ENCODE measurements at places on chromosomes 1 and 21.

- DNase-seq: no peak
These were observed 509.3 kb upstream of the LRRC7 start for GRCh38 chr1:69058454-69058853.

- no peak for DNase-seq
These were observed 3.9 kb upstream of the LEFTY2 start for GRCh38 chr1:225944951-225945350.

DNA sequence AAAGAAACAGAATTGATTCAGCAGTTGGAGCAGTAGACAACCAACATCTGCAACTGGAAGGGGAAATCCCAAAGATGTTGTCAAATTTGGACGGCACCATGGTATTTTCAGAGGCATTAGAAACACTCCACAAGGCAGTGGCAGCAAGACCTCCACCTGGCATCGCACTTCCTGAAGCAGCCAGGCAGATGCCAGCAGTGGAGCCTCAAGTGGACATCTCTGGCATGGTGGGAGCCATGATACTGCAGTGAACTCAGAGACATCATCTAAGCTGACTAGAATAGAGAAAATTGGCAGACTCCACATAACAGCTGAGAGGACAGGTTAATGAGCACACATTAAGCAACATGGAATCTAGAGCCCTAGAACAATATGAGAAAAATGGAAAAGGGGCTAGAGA, 33.9 kb upstream of the RGS8 start:
- no peak for DNase-seq

GRCh38 chr1:165949335-165950130, 122.1 kb downstream of the UCK2 start:
- no peak for DNase-seq

GRCh38 chr1:72006092-72006491, 276.2 kb downstream of the NEGR1 start:
- no peak for DNase-seq

DNA sequence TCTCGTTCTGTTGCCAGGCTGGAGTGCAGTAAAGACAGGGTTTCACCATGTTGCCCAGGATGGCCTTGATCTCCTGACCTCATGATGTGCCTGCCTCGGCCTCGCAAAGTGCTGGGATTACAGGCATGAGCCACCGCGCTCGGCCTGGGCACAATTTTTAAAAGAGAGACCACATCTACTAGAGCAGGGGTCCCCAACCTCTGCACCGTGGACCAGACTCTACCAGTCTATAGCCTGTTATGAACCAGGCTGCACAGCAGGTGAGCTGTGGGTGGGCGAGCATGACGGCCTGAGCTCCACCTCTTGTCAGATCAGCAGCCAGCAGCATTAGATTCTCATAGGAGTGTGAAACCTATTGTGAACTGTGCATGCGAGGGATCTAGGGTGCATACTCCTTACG, 20.8 kb downstream of the TNNT2 start:
- DNase-seq: no peak

DNA sequence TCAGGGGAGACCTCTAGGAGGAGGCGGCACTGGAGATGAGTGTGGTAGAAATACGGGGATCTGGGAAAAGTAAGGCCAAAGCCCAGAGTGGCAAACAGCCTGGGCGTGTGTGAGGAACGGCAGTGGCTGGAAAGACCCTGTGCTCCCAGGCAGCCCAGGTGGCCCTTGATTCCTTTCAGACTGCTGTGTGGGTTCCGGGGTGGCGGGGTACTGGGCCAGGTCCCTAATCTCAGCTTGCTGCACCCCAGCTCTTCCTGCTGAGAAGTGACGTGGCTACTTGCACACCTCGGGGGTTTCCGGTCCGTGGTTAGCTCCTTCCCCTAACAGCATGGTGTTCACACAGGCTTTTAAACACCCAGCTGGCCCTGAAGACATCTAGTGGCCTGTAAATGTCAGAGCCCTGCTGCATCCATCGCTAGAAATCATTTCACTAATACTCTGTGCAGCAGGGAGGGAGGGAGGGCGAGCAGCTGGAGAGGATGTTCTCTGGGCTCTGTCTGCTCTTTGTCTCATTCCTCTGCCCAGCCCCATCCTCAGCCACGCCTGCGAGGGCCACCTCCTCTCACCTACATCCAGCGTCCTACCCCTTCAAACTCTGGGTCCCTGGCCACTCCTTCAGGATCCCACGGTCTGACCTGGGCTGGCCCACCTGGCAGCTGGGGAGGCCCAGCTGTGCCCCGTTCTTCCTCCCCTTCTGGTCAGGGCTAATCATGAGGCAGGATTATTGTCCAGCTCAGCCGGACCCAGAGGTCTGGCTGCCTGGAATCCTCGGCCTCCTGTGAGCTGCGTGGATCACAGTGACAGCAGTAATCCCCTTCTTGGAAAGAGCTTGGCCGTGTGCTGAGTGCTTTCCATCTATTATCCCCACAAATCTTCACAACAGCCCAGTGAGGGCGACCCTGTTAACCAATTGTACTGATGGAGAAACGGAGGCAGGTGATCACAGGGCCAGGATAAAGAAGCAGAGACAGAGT, 7.2 kb downstream of the ZDHHC18 start:
- DNase-seq: peak; percentile 63

- no peak for DNase-seq
These were observed 469.6 kb downstream of the DPYD start for GRCh38 chr1:97451046-97451826.

DNA sequence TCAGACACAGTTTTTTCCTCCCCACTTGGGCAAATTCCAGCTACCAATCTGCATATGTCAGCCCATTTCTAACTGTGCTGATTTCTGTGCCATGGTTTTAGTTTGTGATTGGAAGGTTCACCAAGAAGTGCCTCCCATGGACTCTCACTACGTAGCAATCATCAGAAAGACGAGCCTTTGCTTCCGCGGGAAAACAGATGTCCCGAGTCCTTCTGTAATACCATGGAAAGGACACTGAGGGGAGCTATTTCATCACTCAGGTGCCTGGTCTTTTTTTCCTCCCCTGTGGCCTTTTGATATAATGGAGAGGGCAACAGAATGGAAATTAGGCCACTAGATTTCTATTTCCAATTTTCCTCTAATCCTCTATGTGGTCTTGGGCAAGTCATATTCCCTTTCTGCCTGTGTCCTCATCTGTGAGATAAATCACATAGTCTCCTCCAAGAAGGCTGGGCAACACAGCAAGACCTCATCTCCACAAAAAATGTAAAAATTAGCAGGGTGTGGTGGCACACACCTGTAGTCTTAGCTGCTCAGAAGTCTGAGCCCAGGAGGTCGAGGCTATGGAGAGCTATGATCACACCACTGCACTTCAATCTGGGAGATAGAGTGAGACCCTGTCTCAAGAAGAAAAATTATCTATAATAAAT, 24.8 kb downstream of the LEMD1 start:
- no peak for DNase-seq

- DNase-seq: no peak
These were observed 86.6 kb downstream of the PTBP2 start for GRCh38 chr1:96808191-96808590.

DNA sequence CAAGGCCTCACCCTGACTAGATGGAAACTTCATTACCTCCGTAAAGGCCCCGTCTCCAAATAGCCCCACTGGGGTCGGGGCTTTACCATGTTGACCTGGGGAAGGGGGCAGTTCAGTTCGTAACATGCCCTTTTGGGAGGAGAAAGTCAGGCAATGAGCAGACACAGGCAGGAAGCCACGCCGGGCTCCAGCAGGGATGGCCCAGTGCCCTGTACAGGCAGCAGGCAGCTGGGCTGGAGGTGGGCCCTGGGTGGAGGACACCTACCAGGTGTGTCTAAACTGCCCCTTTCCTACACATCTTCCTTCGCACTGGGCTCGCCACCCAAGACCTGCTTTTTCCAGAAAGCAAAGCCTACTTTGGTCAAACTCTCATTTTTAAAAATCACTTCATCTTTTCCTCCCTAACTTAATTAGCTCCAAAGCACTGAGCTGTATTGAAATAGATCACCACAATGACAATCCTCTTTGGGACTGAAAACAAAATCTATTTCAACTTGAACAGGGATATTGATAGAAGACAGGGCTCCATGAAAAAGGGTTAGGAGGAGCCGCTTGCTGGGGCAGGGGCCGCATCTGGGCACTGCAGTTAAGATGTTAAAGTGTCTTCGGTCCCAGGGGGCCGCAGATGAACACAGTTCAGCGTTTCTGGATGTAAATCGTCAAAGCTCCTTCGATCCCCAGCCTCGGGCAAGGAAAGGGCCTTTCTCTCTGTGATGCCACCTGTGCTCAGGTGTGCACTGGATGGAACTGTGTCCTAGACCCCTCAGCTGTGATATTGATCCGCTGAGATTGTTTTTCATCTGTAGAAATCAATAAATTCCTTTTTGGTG, 104.6 kb downstream of the PDE9A start:
- DNase-seq: no peak

DNA sequence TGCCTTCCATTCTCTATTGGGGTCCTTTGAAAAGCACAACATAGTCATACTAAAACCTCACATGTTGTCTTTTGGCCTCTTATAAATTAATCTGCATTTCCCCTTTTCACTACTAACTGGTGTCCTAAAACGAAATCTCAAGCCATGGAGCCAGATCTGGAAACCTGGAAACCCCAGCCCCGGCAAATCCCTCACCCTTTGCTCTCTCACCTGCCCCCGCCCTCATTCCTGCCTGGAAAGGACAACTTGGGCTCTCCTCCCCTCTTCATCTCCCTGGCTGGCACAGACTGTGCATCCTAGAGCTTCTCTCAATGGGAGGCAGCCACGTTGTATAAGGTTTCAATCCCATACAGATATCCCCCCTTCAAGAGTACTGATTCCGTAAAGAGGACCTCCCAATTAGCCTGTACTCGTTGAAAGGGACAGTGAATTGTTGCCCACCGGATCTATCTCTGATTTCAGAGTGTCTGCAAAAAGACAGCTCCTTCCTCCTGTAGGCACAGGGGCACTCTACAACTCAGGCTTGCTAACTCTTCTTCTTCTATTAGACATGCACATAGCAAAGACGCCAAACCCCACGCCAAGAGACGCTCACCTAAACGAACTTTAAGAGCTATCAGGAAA, 1.4 kb downstream of the DUSP10 start:
- no peak for DNase-seq

- DNase-seq: peak; percentile 8
These were observed 9.7 kb upstream of the KRTAP7-1 start for GRCh38 chr21:30839304-30839703.

DNA sequence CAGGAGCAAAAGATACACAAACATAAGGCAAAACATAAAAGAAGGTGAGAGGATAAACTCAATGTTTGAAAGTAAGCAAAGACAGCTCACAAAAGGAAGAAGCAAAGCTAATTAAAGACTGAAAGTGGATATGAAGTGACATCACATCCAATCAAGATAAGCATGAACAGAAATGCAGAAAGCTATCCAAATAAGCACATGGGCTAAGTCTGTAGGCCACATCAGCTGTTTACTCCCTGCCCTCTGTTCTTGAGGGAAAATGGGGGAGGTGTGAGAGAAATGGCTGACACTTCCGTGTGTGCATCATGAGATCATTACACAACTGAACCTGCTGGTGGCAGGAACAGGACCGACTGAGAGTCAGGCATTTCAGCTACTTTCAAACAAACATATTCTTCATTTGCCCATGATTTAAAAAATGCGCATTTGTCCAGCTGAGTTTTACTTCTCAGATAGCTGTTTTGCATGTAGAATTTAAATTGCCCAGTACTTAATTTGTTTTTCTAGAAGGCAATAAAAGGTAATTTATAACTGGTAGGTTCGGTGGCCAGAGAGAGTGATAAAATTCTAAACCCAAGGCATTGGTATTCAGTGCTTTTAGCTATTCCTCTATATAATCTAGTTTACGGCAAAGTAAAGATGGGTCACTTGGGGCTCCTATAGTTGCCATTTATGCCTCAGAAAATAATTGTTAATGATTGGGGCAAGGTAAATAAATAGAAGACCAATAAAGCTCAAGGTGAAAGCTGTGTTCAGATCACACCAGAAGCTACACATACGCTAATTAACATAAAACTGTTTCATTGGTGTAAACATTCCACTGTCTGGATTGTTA, 27.2 kb upstream of the MAN1A2 start:
- no peak for DNase-seq

DNA sequence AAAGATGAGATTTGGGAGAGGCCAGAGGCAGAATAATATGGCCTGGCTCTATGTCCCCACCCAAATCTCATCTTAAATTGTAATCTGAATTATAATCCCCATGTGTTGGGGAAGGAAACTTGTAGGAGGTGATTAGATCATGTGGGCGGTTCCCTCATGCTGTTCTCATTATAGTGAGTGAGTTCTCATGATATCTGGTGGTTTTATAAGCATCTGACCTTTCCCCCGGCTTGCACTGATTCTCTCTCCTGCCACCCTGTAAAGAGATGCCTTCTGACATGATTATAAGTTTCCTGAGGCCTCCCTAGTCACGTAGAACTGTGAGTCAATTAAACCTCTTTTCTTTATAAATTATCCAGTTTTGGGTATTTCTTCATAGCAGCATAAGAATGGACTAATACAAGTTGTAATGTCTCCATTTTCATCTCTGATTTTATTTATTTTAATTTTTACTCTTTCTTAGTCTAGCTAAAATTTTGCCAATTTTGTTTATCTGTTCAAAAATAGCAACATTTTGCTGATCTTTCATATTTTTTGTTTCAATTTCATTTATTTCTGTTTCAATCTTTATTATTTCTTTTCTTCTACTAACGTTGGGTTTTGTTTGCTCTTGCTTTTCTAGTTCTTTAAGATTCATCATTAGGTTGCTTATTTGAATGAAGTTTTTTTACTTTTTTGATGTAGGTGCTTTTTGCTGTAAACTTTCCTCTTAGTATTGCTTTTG, 67.0 kb upstream of the ZRANB2 start:
- no peak for DNase-seq

GRCh38 chr1:50189369-50189768, 80.6 kb downstream of the ELAVL4 start:
- no peak for DNase-seq

GRCh38 chr1:224743608-224744164, 127.6 kb downstream of the CNIH3 start:
- DNase-seq: no peak

DNA sequence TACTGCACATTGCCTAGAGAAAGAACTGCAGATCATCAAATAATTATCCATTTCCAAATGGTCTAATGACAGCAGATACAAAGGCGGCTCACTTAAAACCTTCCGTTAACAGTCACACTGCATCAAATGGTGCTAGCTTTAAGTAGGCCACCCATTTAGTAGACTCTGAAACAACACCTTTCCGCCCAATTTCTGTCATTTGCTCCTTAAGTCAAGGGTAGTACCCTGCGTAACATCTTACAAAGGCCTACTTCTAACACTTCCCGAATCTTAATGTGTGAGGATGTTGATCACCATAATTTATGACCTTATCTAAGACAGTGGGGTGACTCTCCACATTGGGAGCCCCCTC, 692 bp upstream of the RALGPS2 start:
- no peak for DNase-seq

DNA sequence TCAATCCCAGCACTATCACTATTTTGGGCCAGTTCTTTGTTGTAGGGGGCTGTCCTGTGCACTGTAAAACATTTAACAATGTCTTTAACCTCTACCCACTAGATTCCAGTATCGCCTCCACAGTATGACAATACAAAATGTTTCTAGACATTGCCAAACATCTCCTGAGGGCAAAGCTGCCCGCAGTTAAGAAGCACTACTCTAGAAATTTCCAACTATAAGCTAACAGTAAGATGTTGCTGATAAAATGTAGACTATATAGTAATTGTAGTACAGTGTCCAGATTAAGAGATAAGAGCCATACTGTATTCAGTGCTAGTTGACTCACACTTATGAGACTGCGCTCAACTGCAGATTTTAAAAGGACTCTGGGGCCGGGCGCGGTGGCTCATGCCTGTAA, 5.0 kb downstream of the MTF1 start:
- DNase-seq: no peak

- no peak for DNase-seq
These were observed 1.1 kb downstream of the S100A11 start for GRCh38 chr1:152035539-152036266.

Measured in stimulated activated CD4-positive, alpha-beta T cell treated with anti-CD3 and anti-CD28 coated beads, Interleukin-12 subunit alpha, Interleukin-12 subunit beta, amount 100 ng/mL, for 24 hours (primary cell).